ENCODE measurements at places on chromosomes 3 and 15. TPM values are rescaled to one million over a fixed set of nuclear protein-coding genes. Genes with fewer than 3 reads are reported as not detected.

GRCh38 chr3:47113669-47114365 is 50.1 kb downstream of the SETD2 start:
- DNase-seq, result no peak

- no peak for DNase-seq
Observed at GRCh38 chr3:125147491-125147820, 65.1 kb downstream of the SLC12A8 start.

DNA sequence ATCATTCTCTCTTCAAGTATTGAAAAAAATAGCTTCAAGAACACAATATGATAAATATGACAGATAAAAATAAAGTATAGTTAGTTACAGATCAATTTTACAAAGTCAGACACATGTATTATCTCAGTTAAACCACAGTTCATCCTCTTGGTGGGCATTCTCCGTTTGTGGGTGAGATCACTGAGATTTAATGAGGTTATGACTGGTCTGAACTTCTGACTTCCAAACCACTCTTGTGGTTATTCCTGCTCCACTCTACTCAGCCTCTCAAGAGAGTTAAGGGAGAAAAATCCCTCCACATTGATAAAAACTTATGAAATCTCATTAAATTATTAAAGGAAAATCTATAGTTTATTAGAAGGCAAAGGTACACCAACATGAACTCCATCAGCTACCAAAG is 229.9 kb upstream of the LRTM1 start:
- no peak for DNase-seq

GRCh38 chr3:62718011-62718410 is 157.2 kb downstream of the CADPS start:
- no peak for DNase-seq

DNA sequence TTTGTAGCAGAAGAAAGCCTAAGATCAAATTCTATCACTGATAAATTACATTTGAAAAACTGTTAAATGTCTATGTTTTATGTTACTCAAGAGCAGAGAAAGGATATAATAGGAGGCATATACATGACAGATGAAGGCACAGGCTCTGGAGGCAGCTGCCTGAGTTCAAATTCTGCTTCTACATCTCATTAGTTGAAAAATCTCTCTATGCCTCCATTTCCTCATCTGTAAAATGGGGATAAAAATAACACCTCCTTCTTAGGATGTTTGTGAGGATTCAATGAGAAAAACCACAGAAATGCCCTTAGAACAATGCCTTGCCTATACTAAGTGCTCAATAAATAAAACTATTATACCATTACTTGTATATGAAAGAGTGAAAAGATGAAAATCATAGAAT is 21.0 kb downstream of the TP53BP1 start:
- no peak for DNase-seq

POU1F1 gene
- total RNA-seq, result not detected

P2RY13 gene
- total RNA-seq, result not detected

RPL22L1 gene
- total RNA-seq, result 217 TPM

CALML4 gene
- 6.4 TPM for total RNA-seq

Measured in CD8-positive, alpha-beta memory T cell (primary cell).